ENCODE measurements at places on chromosomes 5 and 9.

GRCh38 chr5:174381241-174381640 is 335.7 kb downstream of the NSG2 start:
- no peak for DNase-seq

GRCh38 chr5:128538250-128539037 is 399 bp upstream of the FBN2 start:
- DNase-seq: peak; percentile 27

DNA sequence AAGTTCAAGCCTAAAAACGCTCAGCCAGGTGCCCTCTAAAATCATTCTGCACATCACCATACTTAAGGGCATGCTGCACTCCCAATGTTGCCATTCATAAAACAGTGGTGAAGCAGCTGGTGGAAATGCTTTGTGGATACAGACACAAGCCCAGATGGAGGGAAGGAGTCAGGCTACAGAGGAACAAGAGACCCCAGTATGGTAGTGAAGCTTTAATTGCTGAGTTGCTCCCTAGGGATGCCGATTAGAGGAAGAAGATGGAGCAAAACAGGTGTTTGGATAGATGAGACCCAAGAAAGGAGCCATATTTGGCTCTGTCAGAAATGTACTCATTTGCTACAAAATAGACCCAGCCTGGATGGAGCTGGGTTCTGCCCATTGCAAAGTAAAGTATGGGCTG is 230.5 kb downstream of the NSG2 start:
- no peak for DNase-seq

DNA sequence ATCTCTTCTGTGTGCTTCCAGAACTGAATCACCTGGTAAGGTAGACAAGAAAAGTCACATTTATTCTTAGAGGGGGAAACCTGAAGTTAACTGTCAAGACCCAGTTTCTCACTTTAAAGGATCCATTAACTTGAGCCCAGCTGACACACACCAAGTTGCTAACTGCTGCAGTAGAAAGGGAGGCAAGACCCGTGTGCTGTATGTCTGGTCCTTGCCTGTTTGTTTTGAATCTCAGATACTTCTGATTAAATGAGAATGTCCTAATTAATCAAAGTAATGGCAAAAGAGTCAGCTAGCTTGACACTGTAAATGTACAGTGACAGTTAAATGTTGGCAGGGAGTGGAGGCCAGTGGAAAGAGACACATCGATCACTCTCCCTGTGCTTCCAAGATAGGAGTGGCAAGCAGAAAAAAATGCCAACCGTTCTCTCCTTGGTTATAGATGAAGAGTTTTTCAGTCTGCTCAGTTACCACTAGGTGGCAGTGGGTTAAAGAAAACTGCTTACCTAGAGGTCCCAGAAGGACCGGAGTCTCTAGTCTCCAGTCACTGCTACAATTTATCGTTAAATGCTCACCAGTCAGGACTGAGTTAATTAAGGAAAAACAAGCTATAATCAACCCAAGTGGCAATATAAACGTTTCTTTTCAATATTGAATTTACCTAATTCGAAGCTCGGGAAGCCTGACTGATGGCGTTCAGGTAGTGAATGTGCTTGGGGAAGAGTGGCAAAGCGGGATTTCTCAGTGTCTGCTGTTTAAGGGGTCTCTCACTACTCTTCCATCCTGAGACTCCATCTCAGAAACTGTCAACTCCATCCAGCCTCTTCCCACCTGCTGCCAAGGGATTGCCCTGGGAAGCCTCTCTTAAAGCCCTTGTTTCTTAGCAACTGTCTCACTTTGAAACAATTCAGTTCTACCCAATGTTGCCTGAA is 18.4 kb downstream of the LSM11 start:
- DNase-seq: no peak

- no peak for DNase-seq
These were observed 89.0 kb downstream of the ARSB start for GRCh38 chr5:78896132-78896531.

DNA sequence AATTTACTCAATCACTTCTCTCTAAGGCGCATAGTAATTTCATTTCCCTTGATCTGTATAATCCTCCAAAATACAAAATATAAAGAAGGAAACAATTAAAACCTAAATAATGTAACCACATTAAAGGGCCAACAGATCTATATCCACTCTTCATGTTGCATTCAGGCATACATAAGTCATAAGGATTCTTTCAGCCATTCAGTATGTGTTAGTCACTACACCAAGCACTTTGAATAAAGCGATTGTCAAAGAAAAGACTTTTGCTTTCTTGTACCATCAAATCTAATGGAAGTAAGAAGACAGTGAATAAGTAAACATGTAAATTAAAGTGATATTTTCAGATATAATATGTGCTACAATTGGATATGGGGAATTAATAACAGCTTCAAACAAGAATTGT is 569.2 kb upstream of the PTPRD start:
- no peak for DNase-seq

DNA sequence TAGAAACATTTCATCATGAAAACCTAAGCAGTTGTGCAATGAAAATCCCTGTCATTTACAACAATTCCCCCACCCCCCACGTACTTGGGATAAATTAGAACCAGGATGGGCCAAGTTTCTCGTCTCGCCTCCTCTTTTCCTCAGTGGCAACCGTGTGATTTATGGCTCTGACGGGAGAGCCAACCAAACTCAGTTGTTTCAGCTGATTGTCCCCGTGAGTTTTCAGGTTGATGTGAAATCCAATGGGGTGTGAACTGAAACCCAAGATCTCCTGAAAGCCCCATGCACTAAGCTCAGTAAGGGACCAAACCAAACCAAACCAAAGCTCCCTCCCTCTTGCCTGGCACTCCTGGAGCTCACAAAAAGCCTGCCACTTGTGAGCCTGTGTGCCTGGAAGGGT is 138.7 kb upstream of the SLC24A2 start:
- no peak for DNase-seq

DNA sequence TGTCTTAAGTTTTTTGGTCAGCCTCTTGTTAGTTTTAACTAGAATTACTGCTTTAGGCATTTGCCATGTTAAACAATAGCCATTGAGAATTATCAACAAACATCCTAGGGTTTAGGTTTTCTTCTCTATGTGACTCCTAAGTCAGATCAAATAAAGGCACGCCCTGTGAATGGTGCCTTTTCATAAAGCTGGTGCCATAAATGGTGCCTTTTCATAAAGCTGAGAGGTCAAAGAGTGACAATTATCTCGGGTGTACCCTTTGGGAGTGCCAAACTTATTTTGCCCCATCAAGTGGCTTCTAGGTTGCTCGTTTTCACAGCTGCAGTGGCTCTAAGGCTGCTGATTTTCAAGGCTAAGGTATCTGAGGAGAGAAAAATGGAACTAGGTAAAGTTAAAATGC is 391.6 kb downstream of the DMRTA1 start:
- DNase-seq: no peak

DNA sequence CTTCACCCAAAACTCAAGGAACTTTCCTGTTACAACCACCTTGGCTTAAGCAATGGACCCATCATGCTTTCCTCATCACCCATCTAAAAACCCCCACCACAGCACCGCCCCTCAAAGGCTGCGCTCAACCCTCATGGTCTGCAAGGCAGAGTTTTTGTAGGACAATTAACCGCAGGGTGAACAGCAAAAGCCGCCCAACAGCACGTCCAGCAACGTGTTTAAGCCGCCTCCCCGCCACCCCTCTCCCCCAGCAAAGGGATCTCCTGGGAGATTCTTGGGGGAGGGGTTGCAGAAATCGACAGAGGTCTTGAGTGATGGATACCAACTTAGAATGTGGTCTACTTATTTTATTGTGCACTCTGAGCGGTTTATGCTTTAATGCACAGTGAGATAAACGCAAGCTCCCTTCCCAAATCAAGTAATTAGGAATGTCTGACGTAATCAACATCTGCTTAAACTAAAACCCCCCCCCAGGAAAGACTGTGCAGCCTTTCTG is 1.9 kb downstream of the ROR2 start:
- DNase-seq: no peak

DNA sequence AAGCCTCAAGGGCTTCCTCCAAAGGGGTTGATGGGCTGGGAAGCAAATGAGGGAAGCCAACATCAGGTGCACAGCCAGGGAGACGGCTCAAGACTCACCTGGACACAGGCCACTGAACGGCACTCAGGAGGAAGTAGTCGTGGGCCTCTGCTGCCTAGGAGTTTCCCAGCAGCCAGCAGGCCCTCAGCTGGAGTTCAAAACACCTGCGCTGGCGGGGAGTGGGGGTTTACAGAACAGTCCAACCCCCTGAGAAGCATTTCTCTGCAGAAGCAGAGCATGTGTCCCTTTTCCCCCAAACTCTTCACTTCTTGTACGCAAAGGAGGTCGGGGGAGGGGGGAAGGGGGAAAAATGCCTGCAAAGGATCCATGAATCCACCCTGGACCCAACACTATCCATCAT is 2.3 kb downstream of the WHRN start:
- no peak for DNase-seq

GRCh38 chr9:37369671-37370070 is 52.8 kb upstream of the GRHPR start:
- no peak for DNase-seq

- DNase-seq: no peak
These were observed 1037.0 kb downstream of the NR2F1-AS1 start for GRCh38 chr5:92544036-92544435.

DNA sequence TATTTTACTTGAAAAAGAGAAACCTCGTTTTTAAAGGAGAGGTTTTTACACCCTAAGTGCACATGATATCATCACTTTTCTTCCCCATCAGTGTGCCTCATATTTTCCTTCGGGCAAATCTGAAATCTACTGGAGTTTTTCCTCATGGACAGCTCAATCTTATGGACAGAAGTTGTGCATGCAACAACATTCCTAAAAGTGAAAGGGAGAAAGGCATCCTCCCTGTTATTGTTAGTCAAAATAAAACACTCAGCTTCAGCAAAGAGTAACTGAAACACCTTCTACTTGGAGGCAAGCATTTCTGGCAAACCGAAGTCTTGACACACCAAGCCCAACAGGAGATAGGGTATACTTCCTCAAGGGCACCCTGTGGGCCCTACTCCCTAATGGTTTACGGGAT is 217.9 kb downstream of the BNC2 start:
- DNase-seq: no peak

GRCh38 chr9:109937861-109938453 is 158.0 kb downstream of the PALM2AKAP2 start:
- DNase-seq: no peak

DNA sequence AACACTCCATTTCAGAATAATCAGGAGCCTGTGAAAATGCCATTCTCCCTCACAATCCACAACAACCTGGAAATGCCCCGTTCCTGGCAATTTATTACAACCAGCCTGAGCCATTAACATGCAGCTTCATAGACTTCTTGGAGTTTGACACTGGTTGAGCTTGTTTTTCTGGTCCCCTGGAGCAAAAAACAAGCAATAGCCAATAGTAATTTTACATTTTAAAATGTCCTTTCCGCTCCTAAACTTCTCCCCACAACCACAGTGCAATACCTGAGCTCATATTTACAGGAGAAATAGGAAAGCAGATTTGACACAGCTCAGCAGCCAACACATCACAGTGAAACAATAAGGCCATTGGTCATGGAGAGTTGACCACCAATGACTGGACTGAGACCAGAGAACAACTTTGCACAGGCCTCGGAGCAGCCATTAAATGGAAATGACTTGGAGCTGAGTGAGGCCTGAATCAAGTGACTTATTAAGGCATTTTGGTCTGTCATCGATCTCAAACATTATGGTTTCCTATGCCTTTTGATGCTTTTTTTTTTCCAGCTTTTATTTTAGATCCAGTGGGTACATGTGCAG is 73.0 kb downstream of the ENC1 start:
- no peak for DNase-seq

DNA sequence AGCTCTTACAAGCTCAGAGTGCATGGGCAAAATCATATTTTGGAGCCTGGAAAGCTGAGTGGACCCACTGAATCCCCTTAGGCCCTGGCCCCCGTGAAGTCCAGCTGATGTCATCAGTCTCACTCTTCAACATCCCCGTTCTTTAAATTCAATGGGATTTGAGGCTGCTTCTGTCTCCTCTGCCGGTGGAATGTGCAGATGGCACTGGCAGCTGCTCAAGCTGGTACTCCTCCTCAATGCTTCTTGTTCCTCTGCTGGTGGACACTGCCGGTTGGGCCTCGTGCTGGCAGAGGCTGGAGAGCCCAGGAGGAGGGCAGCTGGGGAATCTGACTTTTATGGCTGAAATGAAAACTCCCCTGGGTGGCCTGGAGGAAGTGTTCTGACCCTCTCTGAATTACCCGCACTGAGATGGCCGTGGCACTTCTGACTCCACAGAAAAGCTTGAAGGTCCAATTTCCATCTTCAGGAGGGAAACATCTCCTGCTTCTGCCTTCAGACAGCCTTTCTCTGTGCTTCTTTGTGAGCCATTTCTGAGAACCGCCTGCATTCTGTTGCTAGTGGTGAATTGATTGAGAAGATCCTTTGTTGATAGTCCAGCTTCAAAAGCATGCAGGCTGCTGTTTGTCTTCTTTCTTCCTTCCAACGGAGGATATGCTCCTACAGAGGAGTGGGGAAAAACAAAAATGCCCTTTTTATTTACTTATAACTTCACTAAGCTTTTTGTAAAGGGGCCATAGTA is 298.9 kb downstream of the TMEM38B start:
- no peak for DNase-seq

- DNase-seq: no peak
These were observed 39.5 kb downstream of the MACROH2A1 start for GRCh38 chr5:135359374-135360165.

GRCh38 chr5:131581702-131582101 is 53.3 kb downstream of the RAPGEF6 start:
- DNase-seq: no peak

- DNase-seq: no peak
These were observed 334.2 kb downstream of the SPOCK1 start for GRCh38 chr5:137164961-137165360.

GRCh38 chr5:174736331-174736721 is 11.9 kb downstream of the MSX2 start:
- no peak for DNase-seq

DNA sequence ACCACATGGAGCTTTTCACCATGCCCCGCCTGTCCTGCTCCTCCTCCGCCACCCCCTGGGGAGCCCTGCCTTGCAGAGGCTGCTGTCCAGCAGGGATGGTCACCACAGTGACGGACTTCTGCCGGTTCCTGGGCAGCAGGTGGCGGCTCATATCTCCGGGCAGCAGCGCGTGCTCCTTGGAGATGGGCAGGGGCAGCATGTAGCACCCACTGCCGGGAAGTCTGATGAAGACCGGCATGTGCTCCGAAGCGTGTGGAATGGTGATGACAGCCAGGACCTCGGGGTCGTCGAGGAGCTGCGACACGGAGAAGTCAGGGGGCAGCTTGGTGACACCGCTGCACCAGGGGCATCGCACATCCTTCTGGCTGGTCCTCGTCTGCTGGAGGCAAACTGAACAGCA is 19.2 kb downstream of the PLGRKT start:
- no peak for DNase-seq

DNA sequence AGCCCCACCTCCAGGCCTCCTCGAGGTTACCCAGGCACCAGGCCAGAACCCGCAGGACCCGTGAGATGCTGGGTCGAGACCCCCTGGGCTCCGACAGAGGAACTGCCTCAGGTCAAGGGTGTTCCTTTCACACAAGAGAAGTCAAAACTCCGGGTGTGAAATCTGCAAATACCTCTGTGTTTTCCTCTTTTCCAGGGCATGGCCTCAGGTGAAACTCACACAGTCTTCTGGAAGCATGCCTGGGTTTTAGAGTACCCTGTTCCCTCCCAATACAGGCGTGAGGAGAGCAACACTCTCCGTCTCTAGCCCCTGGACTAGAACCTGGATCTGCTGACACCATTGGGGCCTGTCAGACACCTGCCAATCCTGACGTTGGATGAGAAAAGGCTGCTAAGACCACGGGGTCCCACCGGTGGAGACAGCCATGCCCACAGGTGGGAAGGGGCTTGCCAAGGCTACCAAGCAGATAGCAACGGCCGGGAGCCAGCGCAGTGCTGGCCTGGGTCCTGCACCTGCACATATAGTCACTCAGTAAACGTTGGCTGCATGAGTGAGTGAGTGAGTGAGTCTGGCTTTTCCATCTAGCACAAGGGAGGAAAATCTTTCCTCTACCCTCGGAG is 182.0 kb upstream of the PPP1R26 start:
- DNase-seq: no peak
